ENCODE measurements at places on chromosomes 13 and 19. TPM values are rescaled to one million over a fixed set of nuclear protein-coding genes. Genes with fewer than 3 reads are reported as not detected.
A peak's percentile ranks its signal among the peaks of the same experiment; 100 is the strongest.

DNA sequence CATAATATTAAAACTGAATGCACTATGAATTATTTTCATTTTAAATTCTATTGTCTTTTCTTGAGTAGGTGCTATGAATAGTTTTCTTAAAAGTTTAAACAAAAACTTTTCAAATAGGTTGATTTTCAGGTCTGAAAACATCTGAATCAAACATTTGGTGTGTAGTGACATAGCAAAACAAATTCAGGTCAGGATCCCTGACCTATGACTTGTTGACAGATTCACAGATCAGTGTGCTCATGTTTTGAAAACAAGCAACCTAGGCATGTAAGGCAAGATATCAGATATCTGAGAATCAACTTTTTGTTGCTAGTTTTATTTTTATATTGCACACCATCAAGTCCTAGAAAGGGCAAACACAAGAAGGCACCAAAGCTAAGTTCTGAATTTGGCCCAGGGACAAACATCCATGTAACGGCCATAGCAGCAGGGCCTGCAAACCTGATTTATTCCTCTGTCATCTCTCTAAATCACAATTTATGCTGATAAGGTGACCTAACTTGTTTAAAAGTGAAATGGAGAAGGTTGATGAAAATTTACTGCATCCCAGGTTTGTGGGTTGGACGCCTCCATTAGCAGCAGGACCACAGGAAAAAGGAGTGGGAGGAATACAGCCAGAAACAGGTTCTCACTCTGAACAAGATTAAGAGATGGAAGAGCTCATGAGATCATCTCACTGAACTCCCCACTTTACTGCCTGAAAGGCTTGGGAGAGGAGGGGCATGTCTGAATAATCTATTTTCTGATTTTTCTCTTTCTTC, 337.7 kb downstream of the KCNRG start:
- DNase-seq, result no peak

- DNase-seq, result no peak
Measured at GRCh38 chr13:66036636-66037035, 1193.5 kb downstream of the PCDH9 start.

MAP3K10 gene
- total RNA-seq, result 20.0 TPM

IFNL3 gene
- not detected for total RNA-seq

GRCh38 chr19:5397804-5398692, 57.2 kb upstream of the ZNRF4 start:
- DNase-seq, result peak; percentile 18

- no peak for DNase-seq
Measured at GRCh38 chr13:101010100-101010499, 335.5 kb upstream of the TMTC4 start.

NRTN gene
- 15.0 TPM for total RNA-seq

GRCh38 chr19:46366620-46367292, 19.9 kb downstream of the PPP5C start:
- no peak for DNase-seq

STXBP2 gene
- total RNA-seq, result 14.5 TPM

GRCh38 chr19:40314656-40315055, 29.5 kb upstream of the AKT2 start:
- no peak for DNase-seq

DNA sequence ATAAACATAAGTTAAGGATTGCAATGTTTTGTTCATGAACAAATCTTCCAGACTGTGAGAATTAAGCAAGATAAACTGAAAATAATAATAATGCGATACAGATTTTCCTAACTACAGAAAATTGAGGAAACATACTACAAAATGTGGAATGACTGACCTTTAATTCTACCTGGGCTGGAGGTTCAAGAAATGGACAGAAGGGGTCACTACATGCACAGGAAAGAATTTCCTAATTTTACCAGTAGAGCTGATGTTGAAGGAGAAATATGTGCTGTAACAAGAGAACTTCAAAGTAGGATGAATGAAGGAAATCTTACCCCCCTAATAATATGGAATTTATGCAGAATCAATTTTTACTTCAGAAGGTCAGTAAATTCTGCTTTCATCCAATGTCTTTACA, 62.3 kb downstream of the ZNF627 start:
- peak; percentile 19 for DNase-seq

- DNase-seq, result no peak
Measured at GRCh38 chr19:1317274-1318003, 31.8 kb downstream of the EFNA2 start.
